Activated naive CD8-positive, alpha-beta T cell treated with anti-CD3 and anti-CD28 coated beads for 36 hours (primary cell): ENCODE measurements at places on chromosomes 1 and 21. TPM values are rescaled to one million over a fixed set of nuclear protein-coding genes. Genes with fewer than 3 reads are reported as not detected.

DNA sequence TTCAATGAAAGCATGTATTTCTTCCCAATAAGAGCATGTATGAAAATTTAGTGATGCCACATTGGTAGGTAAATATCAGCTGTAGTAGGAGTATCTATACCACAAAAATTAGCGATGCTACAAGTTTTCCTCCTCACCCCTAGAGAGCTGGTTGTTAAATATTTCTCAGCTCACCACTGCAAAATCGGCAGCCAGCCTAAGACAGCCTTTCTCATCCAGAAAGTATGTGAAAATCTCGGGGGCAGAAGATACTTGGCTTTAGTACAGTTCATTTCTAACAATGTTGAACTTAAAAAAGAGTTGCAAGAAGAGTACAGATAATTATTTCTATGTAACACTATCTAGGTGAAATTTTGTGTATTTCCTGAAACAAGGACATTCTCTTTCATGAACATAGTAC is 235.4 kb downstream of the TPR start:
- DNase-seq = no peak
- H3K27ac ChIP-seq = no peak overlapping the region
- no peak overlapping the region for H3K4me3 ChIP-seq
- H3K4me1 ChIP-seq = no peaks in the 10 kb centered on the region

The KRTAP6-1 gene
- total RNA-seq = not detected

- peaks cover 6% of the 10 kb centered on the region for H3K4me1 ChIP-seq
- no peak for DNase-seq
- H3K27ac ChIP-seq = no peak overlapping the region
- no peaks in the 10 kb centered on the region for H3K27me3 ChIP-seq
Observed at GRCh38 chr21:25895565-25896205, 160.9 kb downstream of the GABPA start.

DNA sequence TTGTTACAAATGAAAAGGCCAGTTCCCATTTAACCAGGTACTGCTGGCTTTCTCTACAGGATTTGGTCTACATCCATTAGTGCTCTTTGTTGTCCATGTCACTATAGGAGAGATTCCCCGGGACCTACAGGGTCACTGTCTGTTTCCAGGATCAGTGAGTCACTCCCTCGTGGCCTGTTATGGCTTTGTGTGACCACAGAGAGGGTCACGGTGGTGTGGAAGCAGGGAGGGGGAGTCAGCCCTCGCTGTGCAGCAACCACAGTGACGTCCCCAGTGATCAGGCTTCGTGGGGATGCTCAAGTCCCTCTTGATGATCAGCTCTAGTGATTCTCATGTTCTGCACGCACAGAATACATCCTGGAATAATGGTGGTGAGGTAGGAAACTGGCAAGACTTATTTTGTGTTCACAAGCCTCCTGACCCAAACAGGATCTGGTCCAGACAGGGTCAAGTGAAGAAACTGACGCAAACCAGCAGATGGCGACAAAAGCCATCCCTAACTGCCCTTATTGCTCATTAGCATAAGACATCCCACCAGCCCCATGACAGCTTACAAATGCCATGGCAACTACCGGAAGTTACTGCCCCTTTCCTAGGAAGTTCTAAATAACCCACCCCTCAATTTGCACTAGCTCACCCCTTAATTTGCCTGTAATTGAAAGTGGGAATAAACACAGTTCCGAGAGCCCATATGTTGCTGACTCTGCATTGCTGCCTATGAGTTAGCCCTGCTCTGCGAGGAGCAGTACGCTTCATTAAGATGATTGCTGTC is 98.5 kb downstream of the DISC1 start:
- no peak overlapping the region for H3K4me3 ChIP-seq
- H3K27me3 ChIP-seq = no peaks in the 10 kb centered on the region
- DNase-seq = peak; percentile 9
- no peak overlapping the region for H3K27ac ChIP-seq
- H3K4me1 ChIP-seq = no peaks in the 10 kb centered on the region

The KCNA2 gene
- total RNA-seq = 0.08 TPM

DNA sequence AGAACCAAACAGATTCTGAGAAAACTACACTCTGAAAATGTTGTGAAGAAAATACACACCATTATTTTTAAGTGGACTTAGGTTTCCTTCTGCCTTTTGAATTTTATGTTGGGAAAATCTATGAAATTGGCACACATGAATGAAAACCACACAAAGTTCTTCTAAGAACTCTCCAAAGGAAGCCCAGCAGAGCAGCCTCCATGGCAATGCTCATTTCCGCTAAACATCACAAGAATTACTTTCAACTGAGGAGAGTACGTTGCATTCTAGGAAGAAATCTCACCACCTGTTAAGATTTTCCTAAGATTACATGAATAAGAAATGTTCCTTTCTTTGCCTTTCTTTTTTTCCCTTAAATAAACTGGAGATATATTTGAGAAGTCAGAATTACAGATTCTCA is 154.2 kb downstream of the BARHL2 start:
- no peaks in the 10 kb centered on the region for H3K4me1 ChIP-seq
- no peak overlapping the region for H3K27ac ChIP-seq
- no peak overlapping the region for H3K4me3 ChIP-seq
- DNase-seq = no peak
- no peaks in the 10 kb centered on the region for H3K36me3 ChIP-seq

The C1orf115 gene
- 0.38 TPM for total RNA-seq

DNA sequence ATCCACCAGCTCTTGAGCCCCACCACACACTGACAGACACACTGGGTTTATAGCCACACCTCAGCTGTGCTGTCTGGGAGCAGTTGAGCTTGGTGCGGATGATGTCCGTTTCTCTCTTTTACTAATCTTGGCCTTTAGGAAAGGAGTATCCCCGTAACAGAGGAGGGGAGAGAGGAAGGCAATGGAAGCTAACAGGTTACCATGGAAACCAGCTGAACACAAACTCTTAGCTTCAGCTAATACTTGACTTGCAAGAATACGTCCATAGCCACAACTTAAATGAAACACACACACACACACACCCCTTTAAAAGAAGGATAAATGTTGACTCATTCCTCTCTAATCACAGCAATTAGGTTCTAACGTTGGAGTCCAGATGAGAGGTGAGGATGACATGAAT is 28.0 kb upstream of the LRRN2 start:
- H3K27ac ChIP-seq = no peak overlapping the region
- H3K36me3 ChIP-seq = no peaks in the 10 kb centered on the region
- no peak overlapping the region for H3K4me3 ChIP-seq
- H3K4me1 ChIP-seq = peaks cover under 1% of the 10 kb centered on the region
- H3K27me3 ChIP-seq = peaks cover 9% of the 10 kb centered on the region

DNA sequence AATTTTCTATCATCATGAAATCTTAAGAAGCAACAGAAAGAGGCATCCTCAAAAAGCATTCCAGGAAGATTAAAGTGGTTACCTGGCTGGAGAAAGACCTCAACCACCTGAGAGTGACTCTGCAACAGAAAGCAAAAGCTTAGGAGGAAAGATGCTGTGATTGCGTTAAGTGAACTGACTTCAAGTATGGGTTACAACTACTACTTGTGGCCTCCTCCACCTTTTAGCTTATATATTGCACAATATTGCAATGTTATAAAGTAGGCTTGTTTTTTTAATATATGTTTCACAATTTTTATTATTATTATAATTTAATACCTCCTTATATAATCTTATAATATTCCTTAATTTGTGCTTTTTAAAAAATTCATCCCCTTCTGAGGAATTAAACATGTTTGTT is 1407.5 kb downstream of the KCNT2 start:
- no peaks in the 10 kb centered on the region for H3K4me1 ChIP-seq
- DNase-seq = no peak
- H3K27me3 ChIP-seq = no peaks in the 10 kb centered on the region
- no peak overlapping the region for H3K4me3 ChIP-seq
- H3K36me3 ChIP-seq = no peaks in the 10 kb centered on the region

DNA sequence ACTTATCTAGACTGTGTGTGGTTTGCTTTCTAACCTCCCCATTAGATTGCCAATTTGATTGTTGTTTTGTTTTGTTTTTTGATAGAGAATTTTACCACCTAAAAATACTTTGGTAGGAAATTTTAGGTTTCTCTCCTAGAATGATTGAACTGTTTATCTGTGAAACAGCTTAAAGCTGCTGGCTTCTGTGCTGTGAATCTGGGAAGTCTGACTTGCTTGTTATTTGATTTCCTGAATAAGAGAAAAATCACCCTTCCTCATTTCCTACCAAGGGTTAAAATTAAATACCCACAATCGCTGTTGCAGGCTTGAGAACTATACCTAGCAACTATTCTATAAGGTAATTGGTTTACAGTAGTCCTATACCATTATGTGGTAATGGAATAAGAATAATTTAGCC is 198.9 kb upstream of the CACYBP start:
- H3K4me3 ChIP-seq = no peak overlapping the region
- no peak overlapping the region for H3K27ac ChIP-seq
- DNase-seq = no peak
- H3K4me1 ChIP-seq = peaks cover 14% of the 10 kb centered on the region

DNA sequence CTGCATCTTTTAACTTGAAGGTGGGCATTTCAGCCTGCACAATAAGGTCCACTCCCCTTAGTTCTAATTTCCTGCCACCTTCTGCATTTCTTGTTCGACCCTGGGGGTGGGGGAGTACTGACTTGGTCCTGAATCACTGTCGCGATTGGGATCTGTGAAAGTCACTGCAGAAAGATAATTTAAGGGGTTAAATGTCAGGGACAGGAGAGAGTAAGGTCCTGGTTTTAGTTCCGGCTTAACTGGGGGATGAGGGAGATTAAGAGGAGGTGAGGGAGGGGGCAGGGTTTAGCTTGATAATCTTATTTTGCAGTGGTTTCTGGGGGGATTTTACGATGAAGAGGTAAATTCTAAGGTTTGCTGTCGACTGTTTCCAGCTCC is 128.1 kb downstream of the MRPS6 start:
- DNase-seq = no peak
- H3K27ac ChIP-seq = peak overlapping the region; percentile 72
- H3K36me3 ChIP-seq = peaks cover 2% of the 10 kb centered on the region
- peaks cover 43% of the 10 kb centered on the region for H3K4me1 ChIP-seq

The COL8A2 gene
- 1.8 TPM for total RNA-seq

The CFHR4 gene
- not detected for total RNA-seq

DNA sequence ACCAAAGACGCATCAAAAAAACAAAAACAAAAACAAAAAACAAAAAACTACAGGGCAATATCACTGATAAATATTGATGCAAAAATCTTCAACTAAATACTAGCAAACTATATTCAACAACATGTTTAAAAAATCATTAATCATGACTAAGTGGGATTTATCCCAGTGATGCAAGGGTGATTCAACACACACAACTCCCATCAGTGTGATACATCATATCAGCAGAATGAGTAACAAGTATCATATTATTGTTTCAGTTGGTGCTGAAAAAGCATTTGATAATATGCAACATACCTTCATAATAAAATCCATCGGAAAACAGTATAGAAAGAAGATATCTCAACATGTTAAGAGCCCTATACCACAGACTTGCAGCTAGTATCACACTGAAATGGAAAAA is 953.0 kb downstream of the AMY1C start:
- DNase-seq = no peak
- H3K27me3 ChIP-seq = no peaks in the 10 kb centered on the region
- H3K4me1 ChIP-seq = no peaks in the 10 kb centered on the region
- H3K36me3 ChIP-seq = no peaks in the 10 kb centered on the region
- H3K27ac ChIP-seq = no peak overlapping the region

DNA sequence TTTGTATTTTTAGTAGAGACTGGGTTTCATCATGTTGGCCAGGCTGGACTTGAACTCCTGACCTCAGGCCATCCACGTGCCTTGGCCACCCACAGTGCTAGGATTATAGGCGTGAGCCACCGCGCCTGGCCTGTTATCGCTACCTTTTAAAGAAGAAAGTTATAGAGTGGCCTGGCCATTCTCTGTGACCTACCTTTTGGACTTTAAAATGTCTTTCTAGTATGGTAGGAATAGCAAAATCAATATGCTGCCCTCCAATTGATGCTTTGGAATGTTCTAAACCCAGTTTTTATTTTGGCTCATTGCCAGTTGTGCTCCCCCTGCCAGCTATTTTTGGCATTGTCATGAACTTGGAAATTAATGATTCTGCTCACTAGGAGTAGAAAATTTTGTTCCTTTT is 19.9 kb downstream of the HIPK1 start:
- peaks cover 41% of the 10 kb centered on the region for H3K36me3 ChIP-seq
- no peak for DNase-seq
- no peaks in the 10 kb centered on the region for H3K27me3 ChIP-seq

The CSMD2 gene
- not detected for total RNA-seq

- no peak overlapping the region for H3K27ac ChIP-seq
- DNase-seq = no peak
- H3K27me3 ChIP-seq = no peaks in the 10 kb centered on the region
- no peak overlapping the region for H3K4me3 ChIP-seq
- H3K4me1 ChIP-seq = peaks cover 8% of the 10 kb centered on the region
Observed at GRCh38 chr1:51524817-51525216, 5.8 kb upstream of the EPS15 start.

The CD1E gene
- not detected for total RNA-seq

The CCSAP gene
- total RNA-seq = 8.2 TPM

The GJB4 gene
- total RNA-seq = not detected

The DYNLT5 gene
- total RNA-seq = not detected

DNA sequence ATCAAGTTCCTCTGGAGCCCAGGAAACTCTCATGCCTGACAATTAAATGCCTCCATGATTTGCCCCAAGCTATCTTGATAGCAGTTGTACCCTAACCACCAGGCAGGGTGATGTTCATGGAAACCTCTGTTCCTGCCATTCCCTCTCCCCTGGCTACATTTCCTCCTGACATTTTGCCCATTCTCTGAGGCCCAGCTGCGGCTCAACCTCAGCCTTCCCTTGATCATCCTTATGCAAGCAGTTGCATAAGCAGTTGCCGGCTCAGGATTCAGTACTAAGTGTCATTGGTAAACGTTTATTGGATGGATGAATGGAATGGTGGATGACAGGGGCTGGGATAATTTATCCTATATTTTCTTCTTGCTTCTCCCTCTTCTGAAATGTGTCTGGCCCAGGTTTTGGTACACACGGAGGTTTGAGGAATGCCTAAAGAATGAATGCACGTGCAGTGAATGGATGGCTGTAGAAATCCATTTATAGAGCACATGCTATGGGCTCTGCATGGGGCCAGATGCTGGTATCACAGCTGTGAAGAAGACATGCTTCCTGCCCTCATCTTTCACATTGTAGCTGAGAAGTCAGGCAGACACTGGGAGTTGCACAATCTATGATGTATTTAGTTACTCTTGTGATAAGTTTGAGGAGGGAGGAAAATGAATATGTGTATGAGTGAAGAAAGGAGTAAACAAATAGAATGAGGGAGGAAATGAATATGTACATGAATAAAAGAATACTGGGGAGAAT is 261.8 kb downstream of the FOXD2 start:
- H3K4me3 ChIP-seq = no peak overlapping the region
- no peaks in the 10 kb centered on the region for H3K4me1 ChIP-seq
- no peak overlapping the region for H3K27ac ChIP-seq
- peaks cover 6% of the 10 kb centered on the region for H3K27me3 ChIP-seq
- H3K36me3 ChIP-seq = no peaks in the 10 kb centered on the region
- no peak for DNase-seq

DNA sequence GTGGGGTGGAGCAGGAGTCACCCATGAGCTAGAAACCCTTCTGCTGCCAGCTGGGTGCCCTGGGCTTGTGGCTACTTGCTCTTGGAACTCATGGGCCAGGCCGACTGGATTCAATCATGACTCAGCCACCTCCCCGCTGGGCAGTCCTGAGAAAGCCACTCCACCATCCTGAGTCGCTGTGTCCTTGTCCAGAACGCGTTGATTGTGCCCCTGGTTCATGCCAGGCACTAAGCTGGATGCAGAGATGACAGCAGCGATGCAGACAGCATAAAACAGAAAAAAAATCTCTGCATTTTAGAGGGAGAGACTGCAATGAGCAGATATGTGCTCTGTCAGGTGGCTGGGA is 10.6 kb downstream of the PADI1 start:
- no peak for DNase-seq
- H3K27ac ChIP-seq = no peak overlapping the region
- H3K4me3 ChIP-seq = no peak overlapping the region
- peaks cover 28% of the 10 kb centered on the region for H3K4me1 ChIP-seq
- peaks cover 53% of the 10 kb centered on the region for H3K27me3 ChIP-seq
